ENCODE measurements at places on chromosomes 7 and 10. TPM values are rescaled to one million over a fixed set of nuclear protein-coding genes. Genes with fewer than 3 reads are reported as not detected.

DNA sequence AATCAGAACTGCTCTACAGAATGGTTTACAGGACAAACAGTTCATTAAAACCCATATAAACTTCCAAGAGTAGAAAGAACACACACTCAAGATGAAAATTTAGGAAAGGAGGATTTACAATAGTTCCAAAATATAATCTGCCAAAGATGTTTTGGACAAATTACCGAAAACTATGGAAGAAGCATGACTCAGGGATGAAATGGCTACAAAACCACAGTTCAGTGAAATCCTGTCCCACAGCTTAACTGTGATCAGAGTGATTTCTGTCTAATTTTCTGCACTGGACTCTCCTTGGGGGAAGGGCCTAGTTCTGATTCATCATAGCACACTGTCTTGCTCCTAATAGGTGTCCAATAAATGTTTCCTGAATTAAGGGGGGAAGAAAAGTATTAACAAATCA lies 82.2 kb downstream of the HIPK2 start:
- no peak for DNase-seq
- no peaks in the 10 kb centered on the region for H3K27me3 ChIP-seq
- H3K4me3 ChIP-seq: no peak overlapping the region
- H3K36me3 ChIP-seq: peaks cover 74% of the 10 kb centered on the region
- H3K27ac ChIP-seq: no peak overlapping the region

DNA sequence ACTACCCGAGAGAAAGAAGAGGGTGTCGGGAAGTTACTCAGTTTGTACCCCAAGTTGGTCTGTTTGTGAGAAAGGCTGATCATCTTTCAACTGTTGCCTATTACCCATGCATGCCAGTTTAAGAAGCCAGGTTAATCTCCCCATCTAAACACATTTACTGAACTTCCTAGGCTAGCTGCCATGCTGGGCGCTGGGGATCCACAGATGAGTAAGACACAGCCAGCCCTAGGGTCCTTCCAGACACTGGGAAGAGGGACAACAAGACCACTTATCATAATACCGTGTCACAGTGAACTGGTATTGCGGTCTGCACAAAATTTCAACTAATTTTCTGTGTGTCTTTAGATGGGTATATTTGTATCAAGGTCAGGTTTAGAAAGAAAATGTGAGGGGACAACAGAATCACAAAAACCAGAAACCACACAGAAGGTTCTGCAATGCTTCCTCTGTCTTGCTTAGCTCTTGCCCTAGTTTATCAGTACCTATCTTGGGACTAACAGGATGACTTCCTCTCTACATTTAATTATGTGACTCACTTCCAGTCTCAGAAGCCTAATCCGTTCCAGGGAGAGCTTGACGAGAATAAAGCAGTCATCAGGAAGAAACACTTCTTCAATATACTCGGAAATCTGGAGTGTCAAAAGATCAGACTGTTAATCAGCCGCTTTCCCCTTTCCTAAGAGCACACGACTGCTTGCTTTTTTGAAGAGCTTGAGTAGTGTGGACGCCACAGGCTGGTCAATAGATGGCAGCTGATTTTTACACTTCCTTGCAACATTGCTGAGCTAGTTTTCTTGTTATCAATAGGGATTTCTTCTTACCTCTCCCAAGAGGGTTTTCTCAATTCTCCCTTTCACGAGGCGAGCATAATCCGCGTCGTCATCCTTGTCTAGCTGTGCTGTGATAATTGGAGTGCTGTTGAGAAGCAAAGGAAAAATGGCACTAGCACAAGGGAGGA lies 45.7 kb downstream of the POLR3A start:
- H3K4me3 ChIP-seq: no peak overlapping the region
- peaks cover 91% of the 10 kb centered on the region for H3K36me3 ChIP-seq
- no peak for DNase-seq
- H3K4me1 ChIP-seq: peaks cover 2% of the 10 kb centered on the region
- H3K27me3 ChIP-seq: no peaks in the 10 kb centered on the region

GRCh38 chr10:96646751-96647166 lies 59.9 kb upstream of the TM9SF3 start:
- peaks cover 8% of the 10 kb centered on the region for H3K36me3 ChIP-seq
- no peak for DNase-seq
- no peak overlapping the region for H3K27ac ChIP-seq
- peaks cover 12% of the 10 kb centered on the region for H3K4me1 ChIP-seq
- H3K4me3 ChIP-seq: no peak overlapping the region

AKR1C8 gene
- not detected for total RNA-seq

RPEL1 gene
- 0.10 TPM for total RNA-seq

All from HepG2 (cell line).